Stimulated activated CD8-positive, alpha-beta memory T cell treated with anti-CD3 and anti-CD28 coated beads, Interleukin-12 subunit alpha, Interleukin-12 subunit beta, amount 100 ng/mL, for 1 hour (primary cell): ENCODE measurements at places on chromosomes 12 and 14.

DNA sequence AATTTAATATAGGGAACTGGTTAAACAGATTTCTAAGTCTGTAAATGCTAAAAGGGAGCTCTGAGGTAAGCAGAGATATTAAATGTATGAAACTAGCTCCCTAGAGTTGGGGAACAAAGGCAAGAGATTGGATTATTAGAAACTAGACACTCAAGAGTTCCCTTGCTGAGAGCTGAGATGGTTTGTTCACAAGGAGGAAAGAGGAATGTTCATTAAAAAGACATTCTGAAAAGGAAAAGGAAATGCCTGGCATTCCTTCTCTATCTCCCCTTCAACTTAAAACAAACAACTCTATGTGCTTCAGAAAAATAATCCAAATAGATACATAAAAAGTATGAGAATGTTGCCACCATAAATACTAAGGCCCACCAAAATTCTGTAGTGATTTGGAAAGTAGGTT lies 73.7 kb downstream of the GALNT4 start:
- no peak for DNase-seq

DNA sequence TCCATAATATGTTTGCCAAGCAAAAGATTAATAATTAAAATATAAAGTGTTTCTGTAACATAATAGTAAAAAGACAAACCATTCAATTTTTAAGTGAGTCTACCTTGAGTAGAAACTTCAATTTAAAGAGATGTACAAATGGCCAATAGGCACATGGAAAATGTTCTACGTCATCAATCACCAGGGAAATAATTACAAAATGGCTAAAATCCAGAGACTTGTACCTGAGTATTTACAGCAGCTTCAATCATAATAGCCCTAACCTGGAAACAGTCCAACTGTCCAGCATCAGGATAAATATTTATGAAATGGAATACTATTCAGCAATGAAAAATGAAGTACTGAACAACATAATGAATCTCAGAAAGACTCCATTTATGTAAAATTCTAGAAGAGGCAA lies 95.5 kb upstream of the FAR2 start:
- no peak for DNase-seq

GRCh38 chr12:131764738-131765137 lies 53.8 kb downstream of the SFSWAP start:
- no peak for DNase-seq

DNA sequence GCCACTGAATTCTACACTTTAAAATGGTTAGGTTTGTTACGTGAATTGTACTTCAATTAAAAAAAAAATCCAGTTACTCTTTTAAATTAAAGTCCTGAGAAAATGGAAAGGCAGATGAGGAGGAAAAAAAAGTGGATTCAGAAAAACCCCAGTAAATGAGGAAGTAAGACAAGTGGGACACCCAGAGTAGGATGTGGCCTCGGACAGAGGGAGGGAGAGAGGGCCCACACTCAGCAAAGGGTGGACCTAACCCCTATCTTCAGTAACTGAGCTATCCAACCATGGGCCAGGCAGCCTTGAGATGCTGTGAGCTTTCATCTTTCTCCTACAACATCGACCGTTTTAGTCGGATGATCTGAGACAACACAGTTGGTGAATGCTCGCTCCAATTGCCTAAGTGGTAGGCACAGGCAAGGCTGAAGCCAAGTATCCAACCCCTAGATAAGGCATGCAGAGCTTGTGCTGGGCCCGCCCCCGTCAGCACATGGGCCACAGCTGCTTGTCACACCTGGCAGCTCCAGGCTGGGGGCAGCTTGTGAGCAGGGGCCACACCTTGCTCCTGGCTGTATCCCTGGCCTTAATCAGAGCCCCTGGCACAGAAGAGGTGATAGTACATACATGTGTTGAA lies 142.1 kb downstream of the TTC7B start:
- DNase-seq = no peak

GRCh38 chr14:48842785-48843184 lies 743.4 kb downstream of the RPS29 start:
- no peak for DNase-seq

- no peak for DNase-seq
These were observed 17.6 kb upstream of the RASSF8 start for GRCh38 chr12:25940886-25941285.
